ENCODE measurements at places on chromosomes 2 and 18.

- H3K36me3 ChIP-seq = no peaks in the 10 kb centered on the region
- no peaks in the 10 kb centered on the region for H3K4me1 ChIP-seq
- H3K27ac ChIP-seq = no peak overlapping the region
- H3K27me3 ChIP-seq = no peaks in the 10 kb centered on the region
- no peak overlapping the region for H3K4me3 ChIP-seq
Measured at GRCh38 chr2:210458395-210458794, 18.2 kb downstream of the LANCL1 start.

DNA sequence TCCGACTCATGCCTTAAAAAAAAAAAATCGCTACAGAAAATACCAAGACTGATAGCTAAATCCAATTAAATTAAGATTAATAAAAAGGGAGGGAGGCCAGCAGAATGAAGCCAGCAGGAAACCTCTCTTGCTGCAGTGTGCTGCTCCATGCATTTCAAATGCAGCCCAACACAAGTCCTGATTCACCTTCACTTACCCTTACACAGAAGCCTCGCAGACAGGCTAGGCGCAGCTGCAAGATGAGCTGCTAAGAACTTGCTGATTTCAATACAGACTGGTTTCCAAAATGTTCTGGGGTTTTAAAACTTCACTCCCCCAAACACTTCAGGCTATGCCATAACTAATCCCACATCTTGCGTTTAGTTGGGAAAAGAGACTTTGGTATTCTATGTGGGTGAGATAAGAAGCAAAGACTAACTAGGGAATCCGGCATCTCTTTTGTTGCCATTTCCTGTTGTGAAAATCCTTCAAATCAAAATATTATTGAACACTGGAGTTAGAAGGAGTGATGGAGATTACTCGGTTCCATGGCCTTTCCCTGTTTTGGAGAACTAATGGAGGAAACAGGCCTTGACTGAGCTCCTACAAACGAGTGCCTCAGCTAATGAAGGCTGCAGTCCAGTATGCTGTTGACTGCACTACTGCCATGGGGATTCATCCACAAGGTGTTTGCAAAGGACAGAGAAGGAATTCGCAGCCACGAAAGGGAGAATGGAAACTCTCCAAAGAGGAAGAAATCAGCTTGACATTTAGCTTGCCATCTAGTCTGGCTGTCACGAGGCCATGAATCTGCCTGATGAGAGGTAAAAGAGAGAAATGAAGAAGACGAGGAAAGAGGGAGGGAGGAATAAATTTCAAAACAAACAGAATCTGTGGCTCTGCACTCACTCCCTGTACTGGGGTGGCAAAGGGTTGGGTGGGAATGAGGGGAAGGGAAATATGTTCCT, 67.3 kb downstream of the CLHC1 start:
- H3K27ac ChIP-seq = no peak overlapping the region
- no peaks in the 10 kb centered on the region for H3K27me3 ChIP-seq
- peaks cover 2% of the 10 kb centered on the region for H3K4me1 ChIP-seq

- H3K27ac ChIP-seq = no peak overlapping the region
- H3K36me3 ChIP-seq = no peaks in the 10 kb centered on the region
- DNase-seq = no peak
- no peaks in the 10 kb centered on the region for H3K4me1 ChIP-seq
Measured at GRCh38 chr2:89819809-89820208, 1128.3 kb downstream of the RPIA start.

- H3K4me3 ChIP-seq = no peak overlapping the region
- H3K4me1 ChIP-seq = peaks cover 9% of the 10 kb centered on the region
- H3K27ac ChIP-seq = no peak overlapping the region
Measured at GRCh38 chr2:70715071-70715985, 52.7 kb downstream of the ADD2 start.

DNA sequence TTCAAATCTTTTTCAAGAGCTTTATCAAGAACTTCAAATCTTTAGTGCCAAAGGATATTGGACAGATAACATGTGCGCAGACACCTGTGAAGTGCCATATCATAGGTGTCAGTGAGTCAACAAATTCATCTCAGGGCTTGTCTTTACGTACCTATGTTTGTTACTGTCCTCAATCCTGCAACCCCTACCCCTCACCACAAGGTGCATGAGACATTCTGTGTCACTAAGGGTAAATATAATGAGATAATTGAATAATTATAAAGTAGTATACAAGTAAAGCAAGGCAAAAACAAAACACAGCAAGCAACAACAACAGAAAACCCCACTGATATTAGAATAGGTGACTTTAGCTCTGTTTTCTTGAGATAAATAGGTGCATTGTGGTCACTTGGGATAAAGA, 1495.8 kb upstream of the TMEFF2 start:
- DNase-seq = no peak
- no peaks in the 10 kb centered on the region for H3K27me3 ChIP-seq
- no peaks in the 10 kb centered on the region for H3K4me1 ChIP-seq
- no peaks in the 10 kb centered on the region for H3K36me3 ChIP-seq
- H3K4me3 ChIP-seq = no peak overlapping the region
- H3K27ac ChIP-seq = no peak overlapping the region

GRCh38 chr2:105510761-105511528, 112.1 kb upstream of the FHL2 start:
- no peaks in the 10 kb centered on the region for H3K4me1 ChIP-seq
- no peak overlapping the region for H3K27ac ChIP-seq
- no peak for DNase-seq
- no peaks in the 10 kb centered on the region for H3K36me3 ChIP-seq
- no peak overlapping the region for H3K4me3 ChIP-seq

GRCh38 chr18:336713-337112, 68.9 kb upstream of the THOC1 start:
- DNase-seq = no peak
- H3K36me3 ChIP-seq = no peaks in the 10 kb centered on the region
- H3K27ac ChIP-seq = no peak overlapping the region
- H3K27me3 ChIP-seq = no peaks in the 10 kb centered on the region

DNA sequence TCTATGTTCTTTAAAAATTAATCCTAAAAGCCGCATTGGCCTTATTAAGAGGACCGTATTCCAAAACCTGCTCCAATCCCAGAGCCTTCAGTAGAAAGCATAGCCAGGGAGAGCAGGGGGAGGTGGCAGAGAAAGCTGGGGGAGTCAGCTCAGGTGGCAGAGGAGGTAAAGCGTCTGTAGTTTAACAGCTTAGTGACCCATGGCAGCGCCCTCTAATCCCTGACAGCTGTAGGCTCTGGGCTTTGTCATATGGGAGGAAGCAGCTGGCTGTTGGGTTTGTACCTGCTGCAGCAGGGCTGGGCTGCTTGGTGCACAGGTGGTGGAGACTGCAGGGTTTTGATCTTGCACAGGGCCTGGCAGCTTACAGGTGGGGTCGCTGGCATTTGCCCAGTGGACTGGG, 50.6 kb downstream of the THNSL2 start:
- DNase-seq = no peak
- no peaks in the 10 kb centered on the region for H3K36me3 ChIP-seq
- H3K27ac ChIP-seq = no peak overlapping the region
- no peak overlapping the region for H3K4me3 ChIP-seq
- no peaks in the 10 kb centered on the region for H3K27me3 ChIP-seq
- H3K4me1 ChIP-seq = peaks cover 1% of the 10 kb centered on the region

GRCh38 chr2:142724713-142725349, 152.6 kb upstream of the KYNU start:
- H3K4me1 ChIP-seq = peaks cover 2% of the 10 kb centered on the region
- no peak overlapping the region for H3K4me3 ChIP-seq
- no peaks in the 10 kb centered on the region for H3K27me3 ChIP-seq
- no peak for DNase-seq

DNA sequence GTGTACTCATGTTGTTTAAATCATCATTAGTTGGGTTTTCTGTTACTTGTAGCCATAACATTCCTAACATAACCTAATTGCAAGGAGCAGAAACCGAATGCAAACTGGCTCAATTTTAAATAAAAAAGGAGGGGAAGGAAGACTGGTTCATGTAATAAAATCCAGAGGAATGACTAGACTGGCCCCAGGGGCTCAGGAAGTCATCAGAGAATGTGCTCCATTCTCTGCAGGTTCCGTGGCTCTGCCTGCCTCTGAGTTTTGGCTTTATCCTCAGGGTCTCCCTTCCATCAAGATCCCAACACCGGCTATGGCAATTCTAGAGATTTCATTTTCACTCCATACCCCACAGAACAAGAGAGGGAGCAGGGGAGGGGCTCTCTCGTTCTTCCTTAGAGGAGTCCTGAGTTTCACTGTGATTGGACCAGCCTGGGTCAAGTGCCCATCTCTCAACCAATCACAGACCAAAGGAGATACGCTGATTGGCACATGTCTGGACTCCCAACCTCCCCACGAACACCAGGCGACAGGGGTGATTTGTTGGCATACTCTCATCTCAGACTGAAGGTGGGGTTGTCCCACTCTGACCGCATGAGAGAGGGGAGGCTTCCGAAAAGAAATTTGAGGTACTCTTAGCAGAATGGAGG, 64.8 kb downstream of the NPPC start:
- H3K27ac ChIP-seq = no peak overlapping the region
- DNase-seq = no peak
- H3K4me1 ChIP-seq = no peaks in the 10 kb centered on the region
- no peaks in the 10 kb centered on the region for H3K36me3 ChIP-seq
- H3K27me3 ChIP-seq = no peaks in the 10 kb centered on the region
- H3K4me3 ChIP-seq = no peak overlapping the region

- no peak overlapping the region for H3K4me3 ChIP-seq
- H3K27me3 ChIP-seq = no peaks in the 10 kb centered on the region
- DNase-seq = no peak
- no peaks in the 10 kb centered on the region for H3K36me3 ChIP-seq
- H3K27ac ChIP-seq = no peak overlapping the region
Measured at GRCh38 chr2:106516436-106516835, 29.3 kb downstream of the CD8B2 start.

GRCh38 chr2:111101592-111101991, 19.1 kb upstream of the BCL2L11 start:
- H3K4me1 ChIP-seq = no peaks in the 10 kb centered on the region
- H3K27me3 ChIP-seq = no peaks in the 10 kb centered on the region
- H3K36me3 ChIP-seq = no peaks in the 10 kb centered on the region
- no peak for DNase-seq

- no peak overlapping the region for H3K4me3 ChIP-seq
- no peaks in the 10 kb centered on the region for H3K4me1 ChIP-seq
- H3K27me3 ChIP-seq = no peaks in the 10 kb centered on the region
- no peaks in the 10 kb centered on the region for H3K36me3 ChIP-seq
Measured at GRCh38 chr2:151946899-151947812, 118.9 kb upstream of the ARL5A start.

Measured in iPS DF 6.9 (cell line).